ENCODE measurements at places on chromosomes 16 and 17.

DNA sequence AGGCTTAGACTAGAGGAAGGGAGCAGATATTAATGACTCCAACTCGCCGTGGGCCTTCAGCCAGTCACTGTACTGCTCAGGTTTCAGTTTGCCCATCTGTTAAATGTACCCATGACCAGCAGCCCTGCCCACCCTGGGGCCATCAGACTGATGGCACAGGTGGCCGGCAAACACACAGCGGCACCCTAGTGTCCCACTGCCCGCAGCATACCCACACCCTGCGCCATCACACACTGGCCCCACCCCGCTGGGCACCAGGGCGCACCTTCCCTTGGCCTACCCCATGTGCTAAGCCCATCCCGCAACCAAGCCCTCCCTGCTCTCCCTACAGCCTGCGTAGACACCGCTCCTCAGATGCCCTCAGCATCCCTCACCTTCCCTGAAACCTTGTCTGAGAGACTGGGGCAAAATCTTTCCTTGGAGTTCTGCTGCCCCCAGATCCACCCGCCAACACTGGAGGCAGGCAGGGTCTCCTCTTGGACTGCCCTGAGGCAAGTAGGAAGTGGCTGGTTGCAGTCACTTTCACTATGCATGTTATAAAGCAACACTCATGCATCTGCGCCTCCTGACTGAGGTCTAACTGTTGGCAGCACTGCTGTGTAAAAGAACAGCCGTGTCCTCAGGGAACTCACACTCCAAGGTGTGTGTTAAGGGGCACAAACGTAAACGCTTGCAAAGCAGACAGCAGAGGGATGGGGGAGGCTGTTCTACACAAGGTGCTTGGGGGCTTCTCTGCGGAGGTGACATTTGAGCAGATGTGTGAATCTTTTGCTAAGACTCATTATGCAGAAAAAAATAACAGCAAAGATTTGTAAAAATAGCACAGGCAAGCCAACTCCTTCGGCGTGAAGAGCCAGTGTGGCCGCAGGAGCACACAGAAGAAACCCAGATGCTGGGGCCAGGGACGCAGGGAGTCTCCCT lies 6.7 kb upstream of the BCAR1 start:
- no peak for DNase-seq

DNA sequence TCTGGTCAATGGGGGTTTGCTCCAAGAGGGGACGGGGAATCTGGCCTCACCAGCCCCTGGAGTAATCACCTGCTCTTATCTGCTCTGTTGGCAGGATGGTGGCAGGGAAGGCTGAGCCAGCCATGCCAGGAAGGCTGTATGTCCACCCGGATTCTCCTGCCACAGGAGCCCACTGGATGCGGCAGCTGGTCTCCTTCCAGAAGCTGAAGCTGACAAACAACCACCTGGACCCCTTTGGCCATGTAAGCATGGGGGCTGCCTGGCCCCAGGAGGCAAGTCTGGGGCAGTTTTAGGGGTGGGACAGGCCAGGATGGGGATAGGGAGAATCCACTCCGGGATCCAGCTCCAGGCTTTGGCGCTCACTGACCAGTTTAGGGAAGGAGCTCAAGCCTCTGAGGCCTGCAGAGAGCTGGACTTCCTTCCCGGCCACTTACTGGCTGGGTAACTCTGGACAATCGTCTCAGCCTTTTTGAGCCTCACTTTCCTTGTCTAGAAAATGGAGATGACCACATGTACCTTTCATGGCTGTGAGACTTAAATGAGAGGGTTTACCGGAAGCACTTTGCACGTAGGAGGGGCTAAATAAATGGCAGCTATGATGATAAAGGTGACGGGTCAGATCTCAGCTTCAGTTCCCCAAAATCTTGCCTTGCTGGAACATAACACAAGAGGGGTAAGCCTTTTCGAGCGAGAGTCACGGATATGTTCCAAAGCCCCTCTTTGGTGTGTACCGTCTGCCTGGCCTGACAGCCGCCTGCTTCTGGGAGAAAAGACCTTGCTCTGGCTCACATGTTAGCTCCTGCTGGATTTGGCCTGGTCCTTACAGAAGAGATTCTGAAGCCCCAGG lies 15.4 kb downstream of the TBX4 start:
- DNase-seq = no peak

GRCh38 chr16:78118469-78119025 lies 19.1 kb downstream of the WWOX start:
- DNase-seq = no peak

DNA sequence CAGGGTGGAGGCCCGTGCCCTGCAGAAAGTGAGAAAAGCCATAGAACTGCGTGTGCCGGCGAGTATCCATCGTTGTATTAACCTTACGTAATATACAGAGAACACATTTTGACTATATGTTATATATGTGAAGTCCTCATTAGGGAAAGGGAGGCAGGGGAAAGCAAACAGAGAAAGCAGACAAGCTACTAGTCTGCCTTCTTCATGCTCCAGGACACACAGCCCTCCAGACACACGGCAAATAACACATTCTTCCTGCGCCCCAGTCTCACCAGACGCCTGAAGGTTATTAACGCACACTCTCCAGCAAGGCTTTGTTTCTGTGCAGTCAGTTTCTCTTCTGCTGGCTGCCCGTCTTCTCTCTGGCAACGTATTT lies 28.8 kb downstream of the PRDM7 start:
- DNase-seq = no peak

DNA sequence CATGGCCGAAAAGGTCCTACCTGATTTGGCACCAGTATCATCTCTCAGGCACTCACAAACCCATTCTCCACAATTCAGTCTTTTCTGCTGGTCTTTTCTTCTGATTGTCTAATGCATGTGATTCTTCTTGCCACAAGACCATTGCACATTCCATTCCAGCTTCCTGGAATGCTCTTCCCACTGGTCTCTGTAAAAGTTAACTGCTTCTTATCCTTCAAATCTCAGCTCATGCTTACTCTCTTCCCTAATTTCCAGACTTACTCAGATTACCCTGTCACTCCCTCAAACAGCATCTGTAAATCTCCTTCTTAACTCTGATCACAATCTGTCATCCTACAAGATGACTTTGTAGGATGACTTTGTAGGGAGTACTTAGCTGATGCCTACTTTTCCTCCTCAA lies 320.2 kb downstream of the MAP2K6 start:
- no peak for DNase-seq

DNA sequence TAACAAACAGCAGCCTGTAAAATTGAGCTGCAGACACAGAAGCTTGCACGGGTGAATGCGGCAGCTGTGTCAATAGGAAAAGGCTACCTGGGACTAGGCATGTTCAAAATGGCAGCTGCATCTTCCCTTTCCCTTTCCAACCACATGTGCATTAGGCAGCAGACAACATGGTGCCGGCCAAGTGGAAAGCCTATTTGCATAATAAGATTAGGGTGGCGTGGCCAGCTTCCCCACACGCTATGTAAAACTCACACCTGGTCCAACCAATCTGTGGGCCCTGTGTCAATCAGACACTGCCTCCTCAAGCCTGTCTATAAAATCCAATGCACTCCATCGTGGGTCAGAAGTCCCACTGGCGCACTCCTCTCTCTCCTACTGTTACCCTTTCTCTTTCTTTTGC lies 61.0 kb upstream of the RBBP6 start:
- DNase-seq = peak; percentile 41

DNA sequence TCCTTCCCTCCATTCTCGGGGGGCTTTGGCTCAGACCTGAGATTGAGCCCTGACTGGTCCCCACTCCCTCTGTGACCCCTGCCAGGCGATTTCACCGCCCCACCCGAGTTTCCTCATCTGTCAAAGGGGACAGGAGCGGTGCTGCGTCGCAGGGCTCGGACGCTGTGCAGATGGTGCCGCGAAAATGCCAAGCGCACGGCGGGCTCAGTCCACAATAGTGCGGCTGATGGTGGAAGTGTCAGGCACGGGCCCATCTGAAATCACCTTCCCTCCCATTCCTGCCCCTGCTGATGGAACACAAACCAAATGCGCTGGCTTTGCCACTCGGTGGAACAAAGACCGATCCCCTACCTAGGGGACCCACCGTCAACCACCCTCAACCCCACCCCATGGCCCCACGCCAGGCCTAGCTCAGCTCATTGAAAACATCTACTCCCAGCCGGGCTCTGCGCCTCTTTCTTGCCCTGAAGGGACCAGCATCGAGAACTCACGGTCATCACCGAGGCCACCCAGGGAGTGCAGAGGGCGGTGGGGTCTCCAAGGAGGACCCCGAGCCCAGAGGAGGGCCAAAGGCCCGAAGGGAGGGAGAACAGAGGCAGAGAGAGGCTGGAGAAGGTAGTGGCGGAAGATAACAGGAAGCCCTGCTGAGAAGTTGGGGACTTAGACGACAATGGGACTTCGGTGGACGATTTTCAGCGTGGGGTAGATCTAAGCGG lies 1.4 kb downstream of the CARHSP1 start:
- no peak for DNase-seq

DNA sequence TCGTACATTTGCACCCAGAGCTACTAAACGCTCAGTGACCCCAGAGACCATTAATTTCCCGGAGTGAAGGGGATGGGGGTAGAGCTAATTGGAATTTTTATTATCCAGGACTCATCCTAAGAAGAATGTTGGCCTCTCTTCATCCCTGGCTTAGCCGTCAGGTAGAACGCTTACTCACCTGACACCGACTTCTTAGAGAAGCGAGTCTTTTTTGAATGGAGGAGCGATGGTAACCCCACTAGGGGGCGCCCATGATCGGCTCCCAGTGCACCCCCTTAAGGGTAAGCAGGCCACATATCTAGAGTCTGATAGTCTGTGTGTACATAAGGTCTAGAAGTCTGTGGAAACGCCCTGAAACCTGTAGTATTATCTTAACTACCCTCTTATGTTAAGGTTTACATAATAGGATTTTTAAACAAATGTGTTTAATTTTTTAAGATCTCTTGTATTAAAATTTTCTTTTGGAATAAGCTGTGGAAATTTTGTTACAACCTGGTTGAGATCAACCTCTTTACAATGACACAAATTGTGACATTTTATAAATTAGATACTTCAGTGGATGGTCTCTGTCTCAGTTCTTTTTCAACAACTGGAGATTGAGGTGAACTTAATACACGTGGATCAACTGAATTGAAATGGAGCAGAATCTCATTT lies 229.8 kb downstream of the CPPED1 start:
- DNase-seq = peak; percentile 72

GRCh38 chr16:27918755-27919154 lies 144.8 kb downstream of the GSG1L start:
- no peak for DNase-seq

Data from D341Med (cell line).